ENCODE measurements at places on chromosomes 16 and 17.

DNA sequence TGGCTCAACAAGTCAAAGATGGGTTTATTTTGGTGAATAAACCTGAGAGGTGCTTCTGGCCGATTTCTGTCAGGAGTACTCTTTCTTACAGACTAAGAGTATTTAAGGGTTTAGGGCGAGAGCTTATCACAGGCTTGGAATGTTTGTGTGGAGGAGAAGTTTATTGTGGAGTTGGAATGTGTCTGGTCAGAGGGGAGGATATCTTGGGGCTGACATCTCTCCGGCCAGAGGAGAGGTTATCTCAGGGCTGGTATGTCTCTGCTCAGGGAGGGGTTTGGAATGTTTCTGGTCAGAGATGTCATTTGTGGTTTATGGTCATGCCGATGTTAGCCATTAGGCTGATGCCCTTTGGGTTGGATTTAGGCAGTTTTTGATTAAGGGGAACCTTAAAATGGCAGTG is 236.4 kb upstream of the EEF2KMT start:
- DNase-seq: no peak

GRCh38 chr16:18966791-18967190 is 16.9 kb upstream of the TMC7 start:
- no peak for DNase-seq

- no peak for DNase-seq
Observed at GRCh38 chr17:1711804-1712203, 1.6 kb upstream of the TLCD2 start.

DNA sequence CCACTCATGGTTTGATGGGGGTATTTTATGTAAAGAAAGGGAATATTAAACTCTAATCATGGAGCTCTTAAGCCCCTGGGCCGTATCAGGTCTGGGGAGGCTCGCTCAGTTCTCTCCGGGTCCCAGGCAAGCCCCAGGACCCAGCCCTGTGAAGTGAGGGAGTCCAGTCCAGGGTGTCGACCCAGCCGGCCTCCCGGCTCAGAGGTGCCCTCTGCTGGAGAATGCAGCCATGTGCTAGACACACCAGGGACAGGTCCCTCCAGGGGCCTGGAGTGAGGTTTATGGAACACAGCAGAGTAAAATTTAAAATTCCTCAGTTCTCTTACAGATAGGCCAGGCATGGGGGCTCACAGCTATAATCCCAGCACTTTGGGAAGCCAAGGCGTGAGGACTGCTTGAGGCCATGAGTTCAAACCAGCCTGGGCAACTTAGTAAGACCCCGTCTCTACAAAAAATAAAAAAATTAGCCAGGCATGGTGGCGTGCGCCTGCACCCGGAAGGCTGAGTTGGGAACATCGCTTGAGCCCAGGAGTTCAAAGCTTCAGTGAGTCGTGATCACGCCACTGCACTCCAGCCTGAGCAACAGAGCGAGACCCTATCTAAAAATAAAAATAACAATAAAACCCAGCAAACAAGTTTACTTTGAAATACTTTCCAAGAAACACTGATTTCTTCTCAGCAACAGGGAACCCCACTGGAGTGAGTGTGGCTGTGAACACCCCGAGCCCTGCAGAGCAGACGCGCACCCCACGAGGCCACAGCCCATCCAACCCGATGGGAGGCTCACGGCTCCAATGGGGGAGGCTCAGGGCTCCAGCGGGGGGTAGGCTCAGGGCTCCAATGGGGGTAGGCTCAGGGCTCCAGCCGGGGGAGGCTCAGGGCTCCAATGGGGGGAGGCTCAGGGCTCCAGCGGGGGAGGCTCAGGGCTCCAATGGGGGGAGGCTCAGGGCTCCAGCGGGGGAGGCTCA is 72.2 kb downstream of the ZNF778 start:
- peak; percentile 62 for DNase-seq

- no peak for DNase-seq
Observed at GRCh38 chr17:18213666-18214270, 11.7 kb upstream of the LLGL1 start.
